ENCODE measurements at places on chromosomes 7 and 10.

DNA sequence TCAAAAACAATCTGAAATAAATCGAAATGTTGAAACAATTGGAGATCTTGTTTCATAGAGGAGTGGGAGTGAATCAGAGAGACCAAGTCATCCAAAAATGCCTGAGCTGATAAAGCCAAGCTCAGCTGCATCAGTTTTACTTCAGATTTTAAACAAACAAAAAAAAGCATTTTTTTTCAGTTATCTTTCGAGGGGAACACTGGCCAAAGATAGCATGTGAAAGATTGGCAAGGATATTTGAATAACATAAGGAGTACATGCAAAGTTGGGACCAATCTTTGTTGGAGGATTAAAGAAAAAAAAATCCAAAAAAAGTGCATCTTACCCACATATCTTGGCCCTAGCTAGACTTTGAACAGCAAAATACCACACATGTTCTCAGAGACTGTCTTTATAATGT lies 47.2 kb downstream of the RHOBTB1 start:
- DNase-seq, result no peak

- DNase-seq, result no peak
Measured at GRCh38 chr7:153473185-153473584, 579.0 kb upstream of the DPP6 start.

- no peak for DNase-seq
Measured at GRCh38 chr7:31707089-31707488, 20.1 kb downstream of the PPP1R17 start.

DNA sequence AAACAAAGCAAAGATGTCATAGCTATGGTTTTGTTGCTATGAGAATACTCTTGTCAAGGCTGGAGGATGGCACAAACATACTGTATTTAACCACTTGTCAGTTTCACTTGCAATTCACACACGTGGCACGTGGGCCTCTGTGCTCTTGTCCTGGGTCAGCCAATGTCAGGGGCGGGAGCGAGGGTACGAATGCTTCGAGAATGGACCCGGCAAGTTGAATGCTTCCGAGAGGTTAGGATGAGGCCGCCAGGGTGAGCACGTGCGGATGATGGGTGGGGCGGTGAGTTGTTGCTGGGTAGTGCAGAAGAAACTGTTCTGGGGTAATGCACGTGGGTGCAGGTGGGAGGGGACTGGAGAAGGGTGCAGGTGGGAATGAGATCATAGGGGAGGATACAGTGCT lies 10.4 kb upstream of the OCM2 start:
- DNase-seq, result no peak

DNA sequence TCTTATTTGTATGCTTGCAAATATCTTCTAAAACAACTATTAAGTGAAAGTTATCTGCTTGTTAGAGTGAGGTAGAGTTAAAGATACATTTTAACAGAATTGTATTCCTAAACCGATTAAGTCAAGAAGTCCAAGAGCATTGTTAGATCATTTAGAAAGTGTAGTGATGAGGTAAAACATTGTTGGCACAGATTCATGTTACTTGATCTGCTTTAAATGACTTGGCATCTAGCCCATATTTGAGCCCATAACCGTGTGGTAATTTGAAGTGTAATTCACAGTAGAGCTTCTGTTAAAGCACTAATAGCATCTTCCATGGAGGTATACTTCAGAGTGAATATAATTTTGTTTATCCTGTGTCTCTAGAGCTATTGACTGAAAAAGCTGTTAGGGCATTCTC lies 62.1 kb downstream of the PTEN start:
- no peak for DNase-seq

DNA sequence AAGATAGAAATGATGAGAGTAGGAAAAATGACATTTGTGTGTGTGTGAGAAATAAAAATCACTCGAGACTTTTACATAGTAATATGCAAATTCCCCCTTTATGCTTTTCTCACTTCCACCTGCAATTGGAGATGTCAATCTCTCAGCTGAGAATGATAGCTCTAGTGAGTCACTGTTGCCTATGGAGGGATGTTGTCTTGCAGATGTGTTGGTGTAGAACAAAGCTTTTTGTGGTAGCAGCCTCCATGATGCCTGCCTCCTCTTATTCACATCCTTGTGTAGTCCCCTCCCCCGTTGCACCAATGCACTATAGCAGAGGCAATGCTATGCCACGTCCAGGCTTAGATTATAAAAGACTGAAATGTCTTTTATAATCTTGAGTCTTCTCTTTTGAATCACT lies 33.8 kb downstream of the SPAG6 start:
- no peak for DNase-seq

- DNase-seq, result peak; percentile 53
Measured at GRCh38 chr7:6637544-6638229, 569 bp downstream of the ZNF316 start.

- no peak for DNase-seq
Measured at GRCh38 chr7:50273301-50273700, 31.2 kb upstream of the IKZF1 start.

DNA sequence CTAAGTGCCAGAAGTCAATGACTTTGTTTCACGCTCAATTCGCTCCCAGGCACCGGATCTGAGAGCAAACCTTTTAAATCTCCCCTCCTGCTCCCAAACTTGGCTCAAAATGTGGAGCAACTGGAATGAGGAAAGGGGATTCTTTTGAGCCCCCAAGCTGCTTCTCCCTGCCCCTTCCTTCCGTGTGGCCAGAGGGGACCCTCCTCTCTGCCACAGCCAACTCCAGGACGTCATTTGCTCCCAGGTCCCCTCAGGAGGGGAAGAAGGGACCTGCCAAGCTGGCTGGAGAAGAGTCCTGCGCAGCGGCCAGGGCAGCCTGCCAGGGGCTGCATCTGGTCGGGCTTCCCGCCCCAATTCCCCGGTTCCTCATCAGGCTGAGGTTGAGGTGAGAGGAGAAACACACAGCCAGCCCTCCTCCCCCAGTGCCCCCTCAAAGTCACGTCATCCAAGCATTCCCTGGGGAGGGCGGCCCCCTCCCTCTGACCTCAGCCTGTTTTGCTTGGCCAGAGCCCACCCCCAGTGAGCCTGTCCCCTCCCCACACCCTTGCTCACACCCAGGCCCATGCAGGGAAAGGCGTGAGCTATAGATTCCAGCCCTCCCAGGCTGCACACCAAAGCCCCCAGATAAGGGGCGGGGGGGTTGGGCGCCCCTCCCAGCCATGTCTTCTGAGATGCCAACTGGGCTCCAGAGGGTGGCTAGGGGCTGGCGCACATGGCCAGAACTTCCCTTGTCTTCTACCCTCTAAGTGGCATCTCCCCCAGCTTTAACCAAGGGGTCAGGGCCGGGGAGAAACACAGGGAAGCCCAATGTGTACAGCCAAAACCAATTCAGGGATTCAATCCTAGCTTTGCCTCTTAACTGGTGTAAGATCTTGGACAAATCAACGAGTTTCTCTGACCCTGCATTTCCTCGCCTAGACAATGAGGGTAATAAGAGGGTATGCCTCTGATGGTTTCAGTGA lies 35.0 kb downstream of the SH3PXD2A start:
- DNase-seq, result no peak

DNA sequence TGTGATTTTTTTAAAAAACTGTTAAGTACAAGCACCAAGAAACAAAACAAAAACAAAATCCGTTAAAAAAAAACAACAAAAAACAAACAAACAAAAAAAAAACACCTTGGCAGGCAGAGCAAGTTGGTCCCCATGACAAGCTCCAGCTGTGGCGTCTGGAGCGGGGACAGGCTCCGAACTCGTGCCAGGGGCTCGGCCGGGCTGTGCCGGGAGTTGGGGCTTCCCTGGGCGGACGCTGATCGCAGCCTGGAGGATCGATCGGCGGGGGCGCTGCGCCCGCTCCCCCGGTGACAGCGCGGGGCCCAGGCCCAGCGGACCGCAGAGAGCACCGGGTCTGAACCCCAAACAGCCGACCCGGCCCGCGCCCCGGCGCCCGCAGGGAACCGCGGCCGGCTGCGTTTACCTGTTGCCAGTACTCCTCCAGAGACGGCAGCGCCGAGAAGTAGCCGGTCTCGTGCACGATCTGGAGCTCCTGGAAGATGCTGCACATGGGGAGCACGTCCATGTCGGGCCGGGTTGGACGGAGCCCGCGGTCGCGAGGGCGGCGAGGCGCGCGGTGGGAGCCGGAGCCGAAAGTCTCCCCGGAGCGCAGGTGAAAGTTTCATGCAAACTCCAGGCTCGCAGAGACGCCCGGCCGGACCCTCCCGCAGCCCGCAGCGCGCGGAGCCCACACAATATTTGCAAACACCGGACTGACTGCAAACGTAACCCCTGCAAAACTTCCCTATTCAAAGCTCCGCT lies at the start of gene KLF6:
KLF6 (minus strand) TSS at position 700 of the 741 bp plus-strand sequence; CDS start at position 505, 195 bp downstream.
- peak; percentile 61 for DNase-seq

DNA sequence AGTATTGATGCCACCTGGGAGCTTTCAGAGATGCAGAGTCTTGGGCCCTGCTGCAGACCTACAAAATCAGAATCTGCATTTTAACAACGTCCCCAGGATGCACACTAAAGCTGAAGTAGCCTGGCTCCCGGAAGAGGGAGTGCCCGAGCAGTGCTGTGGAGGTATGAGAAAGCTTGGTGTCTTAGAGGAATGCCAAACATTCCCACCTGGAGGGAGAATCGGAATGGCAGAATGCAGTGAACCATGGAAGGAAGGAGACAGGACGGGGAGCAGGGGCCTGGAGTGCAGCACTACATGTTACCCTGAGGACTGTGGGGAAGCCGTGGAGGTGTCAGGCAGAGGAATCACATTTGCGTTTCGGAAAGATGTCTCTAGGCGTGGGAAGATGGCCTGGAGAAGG lies 90.9 kb downstream of the AOAH start:
- DNase-seq, result no peak

DNA sequence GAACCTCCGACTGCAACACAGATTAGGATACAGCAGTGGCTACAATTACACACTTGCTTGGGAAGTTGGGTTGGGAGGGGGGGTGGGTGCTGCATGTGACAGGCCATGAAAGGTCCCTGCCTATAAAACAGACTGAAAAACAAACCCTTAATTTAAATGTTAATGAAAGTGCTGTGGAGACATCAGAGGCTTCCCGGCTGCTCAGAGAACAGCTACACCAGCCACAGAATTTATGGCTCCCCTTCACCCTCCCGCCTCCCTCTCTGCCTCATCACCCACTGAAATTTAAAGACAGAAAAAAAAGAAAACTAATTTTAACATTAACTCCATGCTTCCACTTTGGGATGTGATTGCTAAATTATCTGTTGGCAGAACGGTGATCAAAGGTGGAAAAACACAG lies 34.7 kb downstream of the FBXW4 start:
- DNase-seq, result no peak

Data from inflammatory macrophage treated with lipopolysaccharide for 4 hours (primary cell).